ENCODE measurements at places on chromosomes 7 and 10. TPM values are rescaled to one million over a fixed set of nuclear protein-coding genes. Genes with fewer than 3 reads are reported as not detected.

The FKBP6 gene
- not detected for total RNA-seq

The LAMB4 gene
- 0.30 TPM for total RNA-seq

The AS3MT gene
- total RNA-seq = 0.12 TPM

The ANKRD1 gene
- 40.0 TPM for total RNA-seq

The GTF2IRD1 gene
- total RNA-seq = 16.9 TPM

The PLXDC2 gene
- 2.8 TPM for total RNA-seq

The HEPACAM2 gene
- not detected for total RNA-seq

The PLPP4 gene
- total RNA-seq = 69.2 TPM

The PLAC9 gene
- not detected for total RNA-seq

The GNAT3 gene
- total RNA-seq = 0.12 TPM

The TLX1 gene
- not detected for total RNA-seq

The SYT15B gene
- total RNA-seq = 0.05 TPM

The ACSM6 gene
- not detected for total RNA-seq

The MMD2 gene
- total RNA-seq = not detected

The SLC16A12 gene
- 0.32 TPM for total RNA-seq

The TBX20 gene
- 4.3 TPM for total RNA-seq

The COMMD3 gene
- total RNA-seq = 26.8 TPM

The ALOX5 gene
- total RNA-seq = not detected

The HGF gene
- 1.1 TPM for total RNA-seq

The CFAP58 gene
- 1.0 TPM for total RNA-seq

The CLDN4 gene
- 1.1 TPM for total RNA-seq

The NPC1L1 gene
- not detected for total RNA-seq

The INMT gene
- total RNA-seq = not detected

The ATP6V0A4 gene
- total RNA-seq = 0.20 TPM

The FAM13C gene
- total RNA-seq = 0.22 TPM

The GPR26 gene
- not detected for total RNA-seq

The CTBP2 gene
- total RNA-seq = 55.5 TPM

The PTF1A gene
- total RNA-seq = not detected

The NRF1 gene
- 13.3 TPM for total RNA-seq

The PRSS2 gene
- total RNA-seq = not detected

The HMX2 gene
- total RNA-seq = 0.07 TPM

The ADARB2 gene
- total RNA-seq = not detected

The TBXAS1 gene
- total RNA-seq = 5.3 TPM

The CUL1 gene
- total RNA-seq = 51.6 TPM

The CYP2C19 gene
- total RNA-seq = not detected

The MSS51 gene
- total RNA-seq = 0.10 TPM

The PODXL gene
- 50.6 TPM for total RNA-seq

The ACSL5 gene
- total RNA-seq = 17.6 TPM

The IFIT1 gene
- total RNA-seq = 788 TPM

The LRRC17 gene
- 108 TPM for total RNA-seq

The CDC14C gene
- total RNA-seq = 0.07 TPM

The GSDME gene
- total RNA-seq = 17.4 TPM

The SLC18A3 gene
- not detected for total RNA-seq

The ENKUR gene
- not detected for total RNA-seq

The MYPN gene
- 30.8 TPM for total RNA-seq

The CHCHD2 gene
- total RNA-seq = 669 TPM

The STX1A gene
- 23.7 TPM for total RNA-seq

The ZCWPW1 gene
- 5.2 TPM for total RNA-seq

The FAM25C gene
- not detected for total RNA-seq

The TMEM229A gene
- total RNA-seq = not detected

The ASZ1 gene
- not detected for total RNA-seq

The TACR2 gene
- 0.15 TPM for total RNA-seq

The DIP2C gene
- total RNA-seq = 3.4 TPM

Measured in M059J (cell line).